ENCODE measurements at places on chromosomes 5 and 9.
A peak's percentile ranks its signal among the peaks of the same experiment; 100 is the strongest.

- no peak for DNase-seq
Measured at GRCh38 chr9:92151691-92152393, 36.6 kb upstream of the SPTLC1 start.

GRCh38 chr5:16626696-16627264 lies 10.0 kb upstream of the RETREG1 start:
- peak; percentile 18 for DNase-seq

GRCh38 chr5:4700069-4700468 lies 440.1 kb upstream of the ADAMTS16 start:
- DNase-seq, result peak; percentile 0

DNA sequence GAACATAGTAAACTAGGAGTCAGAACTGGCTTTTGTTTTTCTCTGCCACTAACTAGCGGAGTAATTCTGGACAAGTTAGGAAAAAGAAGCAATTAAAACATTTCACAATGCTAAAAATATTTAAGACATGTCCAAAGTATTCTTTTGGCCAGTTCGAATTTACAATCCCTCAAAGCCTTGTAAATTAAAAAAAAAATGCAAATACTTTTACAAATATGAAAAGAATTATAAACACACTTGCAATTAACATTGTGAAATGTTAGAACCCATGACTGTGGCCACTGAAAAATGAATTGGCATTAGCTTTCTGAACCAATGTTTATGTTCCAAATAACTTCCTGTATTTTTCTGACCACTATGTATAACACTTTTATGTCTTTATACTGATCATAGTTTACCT lies 2.2 kb downstream of the RAD1 start:
- no peak for DNase-seq

- DNase-seq, result no peak
Measured at GRCh38 chr5:76852772-76853171, 3.0 kb downstream of the S100Z start.

DNA sequence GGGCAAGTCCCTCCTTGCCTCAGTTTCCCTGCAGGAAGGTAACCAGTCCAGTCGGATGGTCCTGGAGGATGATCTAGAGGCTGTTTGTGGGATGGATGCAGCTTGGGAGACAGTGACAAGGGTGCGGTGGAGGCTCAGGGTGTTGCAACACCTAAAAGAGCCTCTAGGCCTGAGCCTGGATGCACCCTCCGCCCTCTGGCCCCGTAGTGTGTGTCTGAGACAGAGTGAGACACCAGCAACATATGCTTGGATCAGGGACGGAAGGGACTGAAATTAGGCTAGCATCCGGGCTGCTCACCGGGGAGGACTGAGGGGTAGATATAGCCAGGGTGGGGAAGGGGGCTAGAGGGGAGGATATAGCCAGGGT lies 1.1 kb downstream of the CRAT start:
- no peak for DNase-seq

DNA sequence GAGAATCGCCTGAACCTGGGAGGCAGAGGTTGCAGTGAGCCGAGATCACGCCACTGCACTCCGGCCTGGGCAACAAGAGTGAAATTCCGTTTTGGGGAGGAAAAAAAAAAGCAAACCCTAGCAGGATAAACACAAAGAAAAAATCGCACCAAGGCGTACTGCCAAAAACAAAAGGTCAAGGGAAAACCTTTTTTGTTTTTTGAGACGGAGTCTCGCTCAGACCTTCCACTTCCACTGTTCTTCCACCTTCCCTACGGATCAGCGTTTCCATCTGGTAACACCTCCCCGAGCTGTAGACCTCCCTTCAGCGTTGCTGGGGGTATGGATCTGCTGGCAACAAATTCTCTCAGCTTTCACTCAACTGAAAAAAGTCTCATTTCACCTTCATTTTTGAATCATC lies 20.1 kb upstream of the FCN2 start:
- no peak for DNase-seq

- DNase-seq, result no peak
Measured at GRCh38 chr5:113807427-113807991, 294.0 kb downstream of the YTHDC2 start.

- no peak for DNase-seq
Measured at GRCh38 chr5:3780278-3780677, 184.6 kb downstream of the IRX1 start.

DNA sequence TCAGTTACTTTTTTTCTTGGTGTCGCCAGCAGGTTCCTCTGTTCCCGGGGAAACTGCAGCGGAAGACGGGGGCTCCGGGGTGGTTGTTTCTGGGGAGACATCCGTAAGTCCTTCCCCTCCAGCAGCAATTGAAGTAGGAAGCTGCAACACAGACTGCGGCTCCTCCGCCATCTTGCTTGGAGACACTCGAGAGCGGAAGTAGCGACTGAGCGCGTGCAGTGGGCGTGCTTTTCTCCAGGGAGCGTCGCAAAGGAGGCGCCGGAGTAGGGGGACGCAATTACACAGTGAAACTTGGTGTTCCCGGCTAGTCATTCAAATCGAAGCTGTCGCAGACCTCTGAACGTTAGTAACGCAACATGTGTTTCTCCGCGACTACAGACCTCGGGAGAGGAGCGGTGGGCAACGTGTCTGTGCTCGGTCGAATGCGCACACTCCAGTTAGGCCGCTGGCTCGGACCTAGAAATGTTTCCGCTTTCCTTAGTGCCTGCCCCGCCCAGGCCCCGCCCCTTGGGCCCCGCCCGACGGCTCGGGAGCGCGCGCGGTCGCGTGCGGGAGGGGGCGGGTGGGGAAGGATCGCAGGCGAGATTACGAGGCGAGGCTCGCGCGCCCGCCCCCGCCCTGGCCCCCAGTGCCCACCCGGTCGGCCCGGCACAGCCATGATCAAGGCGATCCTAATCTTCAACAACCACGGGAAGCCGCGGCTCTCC lies at the start of the genes AP3S1 and ATG12:
Gene AP3S1 (plus strand): TSS at position 554 of the 707 bp plus-strand sequence. CDS start 103 bp downstream, at position 657.
Gene ATG12 (minus strand): TSS at position 184 of the 707 bp plus-strand sequence. CDS start 13 bp downstream, at position 171.
- peak; percentile 96 for DNase-seq

GRCh38 chr9:97357056-97357455 lies 49.6 kb downstream of the CCDC180 start:
- no peak for DNase-seq

DNA sequence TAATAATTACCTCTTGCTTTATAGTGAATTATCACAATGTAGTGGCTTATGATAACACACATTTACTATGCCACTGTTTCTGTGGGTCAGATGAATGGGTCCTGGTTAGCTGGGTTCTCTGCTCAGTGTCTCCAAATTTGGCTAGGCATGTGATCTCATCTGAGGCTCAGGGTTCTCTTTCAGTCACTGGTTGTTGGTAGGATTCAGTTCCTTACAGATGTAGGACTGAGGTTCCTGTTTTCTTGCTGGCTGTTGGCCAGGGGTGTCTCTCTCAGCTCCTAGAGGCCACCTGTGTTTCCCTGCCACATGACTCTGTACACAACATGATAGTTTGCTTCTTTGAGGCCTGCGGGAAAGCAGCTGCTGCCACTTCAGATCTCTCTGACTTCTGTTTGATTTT lies 7.1 kb downstream of the NFX1 start:
- peak; percentile 84 for DNase-seq

All from small intestine (tissue), 16 donors.